NCI-H526 (cell line): ENCODE measurements at places on chromosomes 3 and 15.

DNA sequence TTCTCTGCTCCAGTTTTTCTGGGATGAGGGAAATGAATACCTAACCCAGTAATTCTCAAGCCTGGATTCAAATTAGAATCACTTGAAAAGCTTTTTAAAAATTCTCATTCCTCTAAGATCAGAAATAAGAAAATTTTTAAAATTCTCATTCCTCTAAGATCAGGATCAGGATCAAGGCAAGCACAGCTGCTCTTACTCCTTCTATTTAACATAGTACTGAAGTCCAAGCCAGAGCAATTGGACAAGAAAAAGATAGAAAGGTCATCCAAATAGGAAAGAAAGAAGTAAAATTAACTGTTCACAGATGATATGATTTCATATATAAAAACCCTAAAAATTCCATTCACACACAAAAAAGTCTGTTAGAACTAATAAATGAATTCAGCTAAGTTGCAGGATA, 24.2 kb upstream of the CLRN1 start:
- DNase-seq = no peak

DNA sequence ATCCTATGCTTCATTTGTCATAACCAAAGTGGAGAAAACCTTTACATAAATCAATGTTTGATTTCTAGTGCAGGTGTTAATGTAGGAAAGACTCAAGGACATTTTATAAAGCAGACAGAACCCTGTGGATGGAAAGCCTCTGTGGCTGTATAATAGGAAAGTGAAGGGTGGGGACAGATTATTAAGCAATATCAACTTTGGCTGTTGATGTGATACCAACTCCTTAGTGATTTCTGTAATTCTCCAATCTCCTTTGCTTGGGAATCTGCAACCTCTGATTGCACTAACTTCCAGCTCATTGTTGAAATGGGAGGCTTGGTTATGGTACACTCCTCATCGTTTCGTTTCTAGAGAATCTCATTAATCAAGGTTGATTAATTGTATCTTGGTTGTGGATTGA, 29.3 kb upstream of the ADGRG7 start:
- no peak for DNase-seq

DNA sequence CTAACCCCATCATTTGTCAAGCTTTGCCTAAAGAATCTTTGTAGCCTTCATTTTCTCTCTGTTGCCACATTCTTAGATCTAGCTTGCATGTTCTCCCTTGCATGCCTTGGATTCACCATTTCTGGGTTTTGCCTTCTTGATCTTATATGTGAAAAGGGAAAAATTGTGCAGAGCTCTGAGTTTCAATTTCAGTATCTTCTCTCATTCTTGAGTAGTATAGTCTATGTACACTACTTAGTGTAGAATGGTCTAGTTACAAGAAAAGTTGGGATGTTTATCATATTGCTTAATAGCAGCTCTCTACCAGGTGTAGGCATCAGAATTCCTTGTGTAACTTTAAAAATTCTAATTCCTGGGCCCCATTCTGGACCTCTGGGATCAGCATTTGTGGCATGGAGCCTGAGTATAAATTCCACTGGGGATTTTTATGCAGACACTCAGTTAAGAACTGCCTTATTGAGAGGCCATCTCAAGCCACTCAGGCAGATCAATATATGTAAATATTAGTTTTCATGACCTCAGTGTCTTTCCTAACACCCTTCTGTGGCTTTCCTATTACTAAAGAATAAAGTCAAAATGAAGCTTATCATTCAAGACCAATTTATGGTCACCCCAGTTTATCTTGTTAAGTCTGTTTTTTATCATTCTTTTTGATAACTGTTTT, 23.4 kb downstream of the GTF2E1 start:
- DNase-seq = no peak

- DNase-seq = no peak
These were observed 491.0 kb downstream of the ROBO2 start for GRCh38 chr3:77530870-77531269.

- DNase-seq = no peak
These were observed 412.8 kb upstream of the AZI2 start for GRCh38 chr3:28761375-28761774.
